ENCODE measurements at places on chromosomes 1 and 21.

DNA sequence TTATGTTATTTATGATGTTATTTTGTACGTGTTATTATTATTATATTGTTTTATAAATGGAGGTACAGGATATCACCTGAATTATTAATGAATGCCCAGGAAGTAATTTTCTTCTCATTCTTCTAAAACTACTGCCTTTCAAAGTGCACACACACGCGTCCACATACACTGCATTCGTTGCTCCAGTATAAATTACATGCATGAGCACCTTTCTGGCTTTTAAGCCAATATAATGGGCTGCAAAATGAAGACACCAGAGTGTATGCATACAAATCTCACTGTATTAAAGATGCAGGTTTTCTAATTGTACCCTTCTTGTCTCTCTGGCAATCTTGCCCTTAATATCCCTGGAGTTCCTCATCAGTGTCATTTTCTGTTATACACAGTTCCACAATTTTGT is 6.9 kb downstream of the RGS4 start:
- DNase-seq: no peak

- DNase-seq: no peak
These were observed 17.8 kb downstream of the IFFO2 start for GRCh38 chr1:18938707-18939070.

- DNase-seq: peak; percentile 99
These were observed 4.9 kb upstream of the CAPN2 start for GRCh38 chr1:223707256-223708000.

GRCh38 chr1:77975386-77975785 is 3.5 kb downstream of the FUBP1 start:
- peak; percentile 72 for DNase-seq
